SHP77 (cell line): ENCODE measurements at places on chromosomes 1 and 21.

DNA sequence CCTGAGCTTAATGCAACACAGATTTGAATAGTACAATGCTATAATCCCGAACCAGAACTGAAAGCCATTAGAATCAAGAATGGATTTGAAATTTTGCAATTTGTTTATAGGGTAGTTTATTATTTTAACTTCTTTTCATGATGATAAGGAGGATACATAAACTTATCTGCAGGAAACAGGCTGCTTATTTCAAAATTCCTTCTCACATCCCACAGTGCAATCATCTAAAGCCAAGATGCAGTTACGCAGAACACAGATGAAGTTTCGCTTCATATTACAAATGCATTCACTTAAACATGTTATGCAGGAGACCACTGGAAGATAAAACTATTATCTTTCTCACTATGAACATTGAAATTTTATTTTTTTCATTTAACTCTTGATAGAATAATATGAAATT is 1019.6 kb downstream of the PLA2G4A start:
- no peak for DNase-seq

- DNase-seq, result no peak
Measured at GRCh38 chr1:117565745-117566455, 39.9 kb upstream of the TENT5C start.

GRCh38 chr21:37263827-37264600 is 3.1 kb downstream of the VPS26C start:
- no peak for DNase-seq

DNA sequence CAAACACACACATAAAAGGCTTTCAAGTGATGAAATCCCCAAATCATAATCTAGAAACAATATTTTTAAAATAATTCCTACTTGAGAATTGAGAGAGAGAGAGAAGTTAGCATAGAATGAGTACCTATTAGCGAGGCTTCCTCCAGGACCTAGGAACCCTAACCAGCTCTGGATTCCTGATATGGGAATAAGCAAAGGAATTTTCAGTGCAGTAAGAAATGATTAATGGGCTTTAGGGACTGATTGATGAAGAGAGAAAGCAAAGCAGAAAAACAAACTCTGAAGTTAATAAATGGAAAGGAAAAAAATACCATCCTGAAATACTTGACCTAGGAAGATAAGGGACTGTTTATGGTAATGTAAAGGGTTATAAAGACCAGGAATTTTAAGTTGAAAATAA is 60.6 kb downstream of the WARS2 start:
- no peak for DNase-seq

- DNase-seq, result no peak
Measured at GRCh38 chr1:21937034-21937371, at the start of gene HSPG2. Gene HSPG2 (minus strand): TSS chr1:21937310. CDS start chr1:21937217, 93 bp downstream.

GRCh38 chr1:30411206-30411605 is 312.2 kb downstream of the MATN1 start:
- no peak for DNase-seq

DNA sequence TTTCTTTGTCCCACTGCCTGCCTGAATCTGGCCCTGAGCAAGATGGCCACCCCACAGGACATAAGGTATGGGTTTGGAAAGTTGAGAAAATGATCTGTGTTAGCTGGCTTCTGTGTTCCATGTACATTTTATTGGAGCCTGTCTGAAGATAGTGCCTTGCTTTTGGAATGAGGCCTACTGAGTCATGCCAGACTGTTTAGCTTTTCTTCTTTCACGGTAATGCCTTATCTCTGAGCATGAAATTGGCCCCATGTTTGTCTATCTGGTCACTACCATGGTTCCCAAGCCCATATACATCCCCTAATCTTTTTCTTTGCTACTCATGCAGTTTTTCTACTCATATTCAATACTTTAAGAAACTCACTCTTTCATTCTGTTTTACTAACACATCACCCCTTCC is 85.1 kb upstream of the LMO4 start:
- DNase-seq, result no peak

DNA sequence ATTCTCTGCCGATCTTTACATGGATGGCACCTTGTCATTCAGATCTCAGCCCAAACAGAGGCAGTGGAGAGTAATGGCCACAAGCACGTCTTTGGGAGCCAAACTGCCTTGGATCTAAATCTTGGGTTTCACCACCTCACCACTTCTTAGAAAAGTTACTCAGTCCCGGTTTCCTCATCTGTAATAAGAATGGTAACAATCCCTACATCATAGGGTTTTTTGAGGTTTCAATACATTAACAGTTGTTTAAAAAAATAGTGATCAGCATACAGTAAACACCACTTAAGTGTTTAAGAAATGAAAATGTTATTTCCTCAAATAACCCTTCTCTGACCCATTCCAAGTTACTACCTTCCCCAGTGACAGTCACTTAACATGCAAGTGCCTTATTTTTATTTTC is 38.5 kb upstream of the KCNA3 start:
- no peak for DNase-seq

DNA sequence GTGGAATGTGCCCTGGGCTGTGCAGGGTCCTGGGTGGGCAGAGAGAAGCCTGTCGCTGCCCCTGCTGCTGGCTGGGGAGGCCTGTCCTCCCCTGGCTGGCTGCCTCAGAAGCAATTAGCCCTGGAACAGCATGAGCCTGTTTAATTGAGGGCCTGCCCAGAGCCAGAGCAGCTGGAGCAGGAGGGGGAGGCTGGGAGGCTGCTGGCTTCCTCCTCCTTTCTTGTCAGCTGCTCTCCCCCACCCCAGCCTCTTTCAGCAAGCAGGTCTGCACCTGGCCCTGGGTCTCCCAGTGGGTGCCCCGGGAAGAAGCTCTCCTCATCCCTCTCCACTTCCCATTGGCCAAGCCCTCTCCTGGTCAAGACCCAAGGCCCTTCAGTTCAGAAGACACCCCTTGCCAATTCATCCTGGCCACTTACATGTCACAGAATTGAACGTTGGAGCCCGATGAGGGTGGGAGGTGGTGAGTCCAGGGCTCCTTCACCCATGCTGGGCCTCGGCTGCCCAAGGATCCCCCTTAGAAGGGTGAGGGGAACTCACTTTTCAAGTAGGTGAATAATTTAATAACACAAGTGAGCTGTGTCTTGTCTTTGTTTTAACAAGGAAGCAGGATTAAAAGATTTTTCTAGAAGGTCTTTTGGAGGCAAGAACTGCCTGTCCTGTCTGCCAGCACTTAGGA is 13.2 kb downstream of the AMPD2 start:
- peak; percentile 88 for DNase-seq

GRCh38 chr1:64838486-64838885 is 93.6 kb downstream of the RAVER2 start:
- DNase-seq, result no peak

DNA sequence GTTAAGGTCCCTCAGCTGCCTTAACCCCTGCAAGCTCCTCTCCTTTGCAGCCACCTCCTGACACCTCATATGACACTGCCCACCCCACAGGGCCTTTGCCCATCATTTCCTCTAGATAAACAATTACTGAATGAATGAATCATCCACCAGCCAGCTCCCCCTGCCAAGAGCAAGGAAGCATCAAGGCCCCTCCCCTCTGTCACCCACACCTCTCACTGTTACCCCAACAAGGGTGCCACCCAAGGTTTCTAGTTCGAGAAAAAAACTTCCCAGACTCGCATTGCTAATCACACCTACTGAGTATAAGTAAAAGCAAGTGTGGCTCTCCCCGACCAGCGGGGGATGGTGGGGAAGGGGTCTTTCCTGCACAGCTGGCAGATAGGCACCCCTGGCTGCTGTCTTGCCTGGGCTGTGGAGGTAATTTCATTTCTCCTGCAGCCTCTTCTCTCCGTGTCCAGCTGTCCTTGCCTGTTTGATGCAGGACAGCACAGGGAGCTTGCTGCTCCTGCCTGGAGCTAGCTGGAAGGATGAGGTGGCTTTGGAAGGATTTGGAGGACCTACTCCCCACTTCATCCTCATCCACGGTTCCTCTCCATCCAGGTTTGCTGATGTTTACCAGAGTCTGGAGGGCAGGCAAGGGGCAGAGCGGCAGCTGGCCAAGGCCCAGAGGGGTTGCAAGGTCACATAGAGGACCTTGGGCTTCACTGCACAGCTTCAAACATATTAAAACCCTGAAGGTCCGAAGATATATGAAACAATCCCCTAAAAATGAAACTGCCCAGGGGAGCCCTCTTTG is 33.1 kb upstream of the LBR start:
- DNase-seq, result no peak

GRCh38 chr1:44275991-44276405 is 62.7 kb downstream of the DMAP1 start:
- no peak for DNase-seq

DNA sequence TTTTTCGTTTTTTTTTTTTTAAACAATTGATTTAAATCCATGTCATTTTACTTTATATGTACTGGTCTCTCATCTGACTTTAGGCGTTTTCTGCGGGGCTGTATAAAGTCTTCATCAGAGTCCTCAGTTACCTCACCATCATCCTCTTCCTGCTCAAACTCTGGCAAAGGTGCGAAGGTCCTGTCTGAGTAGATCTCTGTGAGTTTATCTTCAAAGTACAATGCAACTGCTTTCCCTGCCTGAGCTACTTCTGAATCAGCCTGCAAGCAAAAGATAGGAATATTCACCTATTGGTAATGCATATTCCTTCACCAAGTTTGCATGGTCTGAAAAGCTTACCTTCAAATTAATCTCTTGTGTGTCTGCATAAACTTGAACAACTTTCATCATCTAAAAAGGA is 113.4 kb downstream of the TRIM33 start:
- no peak for DNase-seq

- DNase-seq, result no peak
Measured at GRCh38 chr1:82788660-82789059, 987.9 kb downstream of the ADGRL2 start.

DNA sequence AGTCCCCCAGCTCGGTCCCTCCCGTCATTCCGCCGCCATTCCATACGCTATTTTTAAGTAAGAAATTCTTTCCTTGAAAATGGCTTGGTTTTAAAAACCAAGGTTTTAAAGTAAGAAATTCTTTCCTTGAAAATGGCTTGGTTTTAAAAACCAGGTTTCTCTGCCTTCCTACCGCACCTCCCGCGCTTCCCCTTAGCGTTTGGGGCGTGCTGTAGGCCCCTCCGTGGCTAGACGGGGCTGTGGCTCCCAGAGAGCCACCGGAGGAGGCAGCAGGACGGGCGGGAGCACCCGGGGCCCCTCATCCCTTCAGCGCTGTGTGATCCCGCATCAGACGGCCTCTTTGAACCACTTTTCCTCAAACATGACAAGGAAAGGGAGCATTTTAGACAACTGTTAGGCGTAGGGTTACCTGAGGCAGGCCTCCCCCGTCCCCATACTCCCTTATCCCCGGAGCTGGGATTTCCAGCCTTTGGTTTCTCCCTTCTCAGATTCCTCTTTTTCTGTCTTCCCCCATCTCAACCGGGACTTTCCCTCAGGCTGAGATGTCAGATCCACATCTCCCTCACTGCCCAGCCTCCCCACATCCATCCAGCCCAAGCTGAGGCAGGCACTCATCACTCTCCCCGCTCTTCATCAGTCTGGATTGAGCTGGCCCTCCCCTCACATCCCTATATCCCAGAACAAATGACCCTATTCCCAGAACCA is 541 bp upstream of the CD58 start:
- DNase-seq, result no peak

- no peak for DNase-seq
Measured at GRCh38 chr1:212491454-212491853, 58.7 kb downstream of the NENF start.

DNA sequence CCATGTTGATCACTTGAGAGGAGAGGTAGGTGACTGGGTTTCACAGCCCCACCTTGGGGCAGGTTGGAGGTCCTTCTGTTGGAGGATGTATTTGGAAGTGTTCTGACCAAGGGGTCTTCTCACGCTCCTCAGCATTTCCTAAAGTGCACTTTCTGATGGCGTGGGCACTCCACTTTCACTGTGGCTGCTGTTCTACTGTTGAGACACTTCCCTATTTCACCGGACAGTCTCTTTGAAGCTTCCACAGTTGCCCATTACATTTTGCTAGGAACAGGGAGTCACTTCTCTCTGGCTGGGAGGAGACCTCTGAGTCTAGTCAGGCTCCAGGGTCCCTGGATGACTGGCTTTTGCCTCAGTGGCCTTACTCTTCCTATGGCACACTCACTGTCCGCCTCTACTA is 180.0 kb upstream of the LMO4 start:
- no peak for DNase-seq

GRCh38 chr1:67743072-67743725 is 58.2 kb downstream of the GADD45A start:
- DNase-seq, result no peak

DNA sequence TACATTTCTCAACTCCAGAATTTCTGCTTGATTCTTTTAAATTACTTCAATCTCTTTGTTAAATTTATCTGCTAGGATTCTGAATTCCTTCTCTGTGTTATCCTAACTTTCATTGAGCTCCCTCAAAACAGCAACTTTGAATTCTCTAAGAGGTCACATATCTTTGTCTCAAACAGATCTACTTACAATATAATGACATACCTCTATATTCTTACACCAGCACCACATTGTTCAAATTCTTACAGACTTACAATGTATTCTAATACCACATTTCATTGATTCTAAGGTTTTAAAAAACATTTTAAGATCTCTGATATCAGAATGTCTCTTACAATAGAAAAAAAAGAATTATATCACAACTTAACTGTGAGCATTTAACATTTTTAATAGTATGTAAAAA is 77.4 kb downstream of the DIRAS3 start:
- no peak for DNase-seq

GRCh38 chr1:9207086-9207485 is 27.5 kb upstream of the H6PD start:
- DNase-seq, result no peak

DNA sequence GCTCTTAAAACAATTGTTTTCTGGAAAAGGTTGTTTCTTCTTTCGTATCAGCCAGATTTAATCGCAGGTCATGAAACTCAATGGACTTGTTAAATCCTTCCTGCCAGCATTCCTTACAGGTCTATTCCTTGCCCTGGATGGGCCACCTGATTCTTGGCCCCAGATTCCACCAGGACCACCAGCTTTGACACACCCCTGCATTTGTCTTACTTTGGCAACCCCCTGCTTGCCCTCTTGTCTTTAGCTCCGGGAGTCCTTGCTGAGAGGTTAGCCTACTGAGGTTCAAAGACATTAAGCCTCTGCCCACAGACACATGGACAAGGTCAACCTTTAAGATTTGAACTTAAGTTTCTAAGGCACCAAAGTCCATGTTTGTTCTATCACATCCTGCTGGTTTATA is 27.1 kb upstream of the DAB1 start:
- no peak for DNase-seq

- DNase-seq, result no peak
Measured at GRCh38 chr1:99589186-99589636, 56.7 kb upstream of the PALMD start.

DNA sequence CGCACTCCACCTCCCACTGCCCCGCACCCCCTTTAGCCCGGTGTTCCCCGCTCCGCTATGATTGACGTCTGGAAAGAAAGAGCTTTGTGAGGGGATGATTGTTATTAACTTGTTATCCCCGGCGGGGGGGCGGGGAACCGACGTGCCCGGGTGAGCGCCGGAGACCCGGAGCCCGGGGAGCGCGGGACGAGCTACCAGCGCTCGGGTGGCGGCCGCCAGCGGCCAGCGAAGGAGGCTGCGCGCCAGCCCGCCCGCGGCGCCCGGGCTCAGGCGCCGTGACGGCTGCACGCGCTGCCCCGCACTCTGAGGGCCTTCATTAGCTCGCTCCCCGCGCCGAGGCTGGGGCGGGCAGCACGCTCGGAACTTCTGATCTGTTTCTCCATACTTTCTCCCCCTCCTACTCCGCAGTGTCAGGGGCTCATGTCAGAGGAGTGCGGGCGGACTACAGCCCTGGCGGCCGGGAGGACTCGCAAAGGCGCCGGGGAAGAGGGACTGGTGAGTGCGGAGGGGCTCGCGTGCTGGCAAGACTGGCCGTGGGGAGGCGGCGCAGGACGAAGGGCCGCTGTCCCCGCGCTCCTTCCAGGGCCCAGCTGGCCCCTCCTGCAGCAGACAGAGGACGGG is 2.1 kb downstream of the LHX8 start:
- DNase-seq, result no peak
